ENCODE measurements at places on chromosomes 5 and 9. TPM values are rescaled to one million over a fixed set of nuclear protein-coding genes. Genes with fewer than 3 reads are reported as not detected.

Gene DPYSL3
- 24.6 TPM for total RNA-seq

Gene HRH2
- 0.49 TPM for total RNA-seq

Gene OCLN
- 10.9 TPM for total RNA-seq

Gene CARD6
- total RNA-seq = 2.3 TPM

Gene ENTPD8
- 0.14 TPM for total RNA-seq

Gene C7
- not detected for total RNA-seq

Gene FOXD4
- total RNA-seq = 0.34 TPM

Gene INSYN2B
- total RNA-seq = 0.16 TPM
